ENCODE measurements at places on chromosomes 7 and 10. TPM values are rescaled to one million over a fixed set of nuclear protein-coding genes. Genes with fewer than 3 reads are reported as not detected.

Gene MYOZ1
- not detected for total RNA-seq

Gene LRRC17
- total RNA-seq = not detected

- no peak overlapping the region for H3K27ac ChIP-seq
- no peak overlapping the region for H3K4me3 ChIP-seq
- H3K36me3 ChIP-seq = peaks cover 2% of the 10 kb centered on the region
- H3K4me1 ChIP-seq = peaks cover 15% of the 10 kb centered on the region
- no peaks in the 10 kb centered on the region for H3K27me3 ChIP-seq
Measured at GRCh38 chr7:66748791-66749190, 8.3 kb downstream of the RABGEF1 start.

DNA sequence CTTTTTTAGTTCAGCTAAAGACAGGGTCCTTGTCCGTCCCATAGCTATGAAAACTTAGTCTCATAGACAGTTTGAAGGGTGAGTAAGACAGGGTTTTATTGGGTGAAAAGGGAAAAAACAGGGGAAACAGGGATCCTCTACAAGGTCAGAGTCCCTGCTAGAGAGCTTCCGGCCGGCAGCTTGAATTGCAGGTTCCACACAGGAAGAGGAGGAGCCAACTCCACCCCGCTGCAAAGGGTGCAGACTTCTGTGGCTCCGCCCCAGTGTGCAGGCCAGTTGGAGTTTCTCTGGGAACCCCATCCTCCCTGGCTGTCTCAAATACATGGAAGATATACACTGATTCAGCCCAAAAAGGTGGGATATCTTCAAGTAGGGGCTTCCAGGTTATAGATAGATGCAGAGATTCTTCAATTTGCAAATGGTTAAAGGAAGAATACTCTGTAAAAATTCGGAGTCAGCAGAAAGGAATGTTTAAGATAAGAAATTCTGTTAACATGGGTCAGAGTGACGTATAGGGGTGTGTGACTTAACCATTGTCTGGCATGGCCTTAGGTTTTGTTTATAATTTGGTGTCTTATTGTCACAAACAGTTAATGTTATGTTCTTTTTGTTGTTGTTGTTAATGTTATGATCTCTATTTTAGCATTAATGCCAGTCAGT lies 34.6 kb upstream of the HECW1 start:
- DNase-seq = no peak
- peaks cover 9% of the 10 kb centered on the region for H3K27me3 ChIP-seq
- no peak overlapping the region for H3K4me3 ChIP-seq

DNA sequence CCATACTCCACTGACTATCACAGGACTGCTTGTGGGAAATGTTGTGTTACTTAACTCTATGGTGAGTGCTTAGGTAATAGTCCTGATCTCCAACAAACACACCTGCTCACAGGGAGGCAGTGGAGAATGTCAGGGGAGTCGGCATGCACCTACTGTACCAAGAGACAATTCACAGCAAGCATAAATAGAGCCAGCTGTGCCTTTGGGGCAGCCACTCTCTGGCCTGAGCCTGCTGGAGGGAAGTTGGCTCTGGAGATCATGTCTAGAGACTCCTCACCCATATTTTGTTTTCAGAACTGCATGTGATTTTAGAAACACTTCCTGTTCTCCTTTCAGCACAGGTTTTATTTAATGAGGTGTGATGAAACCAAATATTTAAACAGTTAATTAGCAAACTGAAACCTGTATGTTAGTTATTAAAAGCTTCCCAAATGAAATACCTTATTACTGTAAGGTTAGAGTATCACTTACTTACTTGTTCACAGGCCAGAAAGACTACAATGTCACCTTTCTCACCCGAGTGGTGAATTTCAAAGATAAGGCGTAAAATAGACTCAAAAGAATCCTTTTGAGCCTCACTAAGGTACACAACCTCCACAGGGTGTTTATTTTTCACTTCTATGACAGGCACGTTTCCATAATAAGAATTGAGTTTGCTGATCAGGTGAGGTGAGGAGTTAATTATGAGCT lies 21.8 kb downstream of the DHX32 start:
- no peaks in the 10 kb centered on the region for H3K36me3 ChIP-seq
- H3K27me3 ChIP-seq = no peaks in the 10 kb centered on the region
- H3K27ac ChIP-seq = no peak overlapping the region
- no peaks in the 10 kb centered on the region for H3K4me1 ChIP-seq

DNA sequence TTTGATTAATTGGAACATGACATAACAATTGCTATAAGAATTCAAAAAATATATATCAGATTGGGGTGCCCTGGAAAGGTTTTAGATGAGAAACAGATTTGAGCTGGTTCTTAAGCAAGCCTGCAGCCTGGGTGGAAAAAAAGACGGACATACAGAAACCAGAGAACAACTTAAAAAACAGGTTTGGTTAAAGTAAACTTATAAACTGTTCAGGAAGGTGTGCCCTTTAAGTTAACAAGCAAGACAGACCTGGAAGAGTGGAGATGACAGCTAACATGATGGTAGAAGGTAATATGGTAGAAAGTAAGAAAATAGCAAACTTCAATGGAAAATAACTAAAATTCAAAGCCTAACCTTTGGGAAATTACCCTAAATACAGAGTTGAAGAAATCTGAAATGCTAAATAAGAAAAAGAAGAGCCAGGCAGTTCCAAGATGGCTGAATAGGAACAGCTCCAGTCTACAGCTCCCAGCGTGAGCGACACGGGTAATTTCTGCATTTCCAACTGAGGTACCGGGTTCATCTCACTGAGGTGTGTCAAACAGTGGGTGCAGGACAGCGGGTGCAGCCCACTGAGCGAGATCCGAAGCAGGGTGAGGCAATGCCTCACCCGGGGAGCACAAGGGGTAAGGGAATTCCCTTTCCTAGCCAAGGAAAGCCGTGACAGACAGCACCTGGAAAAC lies 52.2 kb downstream of the CADPS2 start:
- DNase-seq = no peak
- H3K36me3 ChIP-seq = no peaks in the 10 kb centered on the region
- no peak overlapping the region for H3K27ac ChIP-seq
- H3K4me1 ChIP-seq = no peaks in the 10 kb centered on the region
- no peaks in the 10 kb centered on the region for H3K27me3 ChIP-seq

Gene BAIAP2L1
- 0.68 TPM for total RNA-seq

GRCh38 chr10:28254290-28254985 lies 48.4 kb downstream of the MPP7 start:
- no peaks in the 10 kb centered on the region for H3K27me3 ChIP-seq
- H3K4me3 ChIP-seq = no peak overlapping the region
